ENCODE measurements at places on chromosomes 5 and 9.

DNA sequence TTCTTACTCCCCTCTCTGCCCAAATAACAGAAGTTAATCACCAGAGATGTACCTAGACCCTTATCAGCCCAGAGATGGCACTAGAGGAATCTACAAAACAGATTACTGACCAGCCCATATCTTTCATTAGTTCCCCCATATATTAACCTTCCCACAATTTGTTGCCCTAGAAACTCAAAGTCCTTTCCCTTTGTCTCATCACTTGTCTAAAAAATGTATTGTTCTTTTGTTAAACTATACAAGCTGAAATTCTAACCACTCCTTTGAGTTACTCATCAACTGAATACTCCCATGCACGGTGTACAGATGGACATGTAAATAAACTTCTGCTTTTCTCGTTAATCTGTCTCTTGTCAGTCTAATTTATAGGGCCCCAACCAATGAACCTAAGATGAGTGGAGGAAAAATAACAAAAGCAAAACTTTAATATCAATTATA, 130.9 kb downstream of the CCDC192 start:
- no peak for DNase-seq

GRCh38 chr5:147668385-147668784, 114.1 kb downstream of the JAKMIP2 start:
- no peak for DNase-seq

DNA sequence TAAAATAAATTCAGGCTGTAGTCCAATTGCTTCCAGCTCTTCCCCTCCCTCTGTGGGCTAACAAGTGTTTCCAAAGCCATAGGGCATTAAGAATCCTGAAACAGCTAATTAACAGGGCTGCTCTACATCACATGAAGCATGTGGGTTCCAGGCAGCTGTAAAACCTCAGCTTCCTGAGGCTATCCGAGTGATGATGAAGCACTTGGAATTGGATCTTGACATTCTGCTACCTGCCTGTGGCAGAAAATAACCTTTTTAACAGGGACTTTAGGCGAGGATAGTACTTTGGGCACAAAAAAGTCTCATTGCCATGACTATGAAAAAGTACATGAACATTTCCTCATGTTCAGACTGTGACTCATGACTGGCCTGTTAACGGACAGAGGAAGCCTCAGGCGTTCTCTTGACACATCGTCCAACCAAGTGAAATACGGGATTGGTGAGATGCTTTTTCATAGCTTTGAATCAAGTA, 107.2 kb downstream of the PDE4D start:
- DNase-seq: no peak

- DNase-seq: peak; percentile 40
Observed at GRCh38 chr5:133782736-133783135, 170.4 kb upstream of the FSTL4 start.

DNA sequence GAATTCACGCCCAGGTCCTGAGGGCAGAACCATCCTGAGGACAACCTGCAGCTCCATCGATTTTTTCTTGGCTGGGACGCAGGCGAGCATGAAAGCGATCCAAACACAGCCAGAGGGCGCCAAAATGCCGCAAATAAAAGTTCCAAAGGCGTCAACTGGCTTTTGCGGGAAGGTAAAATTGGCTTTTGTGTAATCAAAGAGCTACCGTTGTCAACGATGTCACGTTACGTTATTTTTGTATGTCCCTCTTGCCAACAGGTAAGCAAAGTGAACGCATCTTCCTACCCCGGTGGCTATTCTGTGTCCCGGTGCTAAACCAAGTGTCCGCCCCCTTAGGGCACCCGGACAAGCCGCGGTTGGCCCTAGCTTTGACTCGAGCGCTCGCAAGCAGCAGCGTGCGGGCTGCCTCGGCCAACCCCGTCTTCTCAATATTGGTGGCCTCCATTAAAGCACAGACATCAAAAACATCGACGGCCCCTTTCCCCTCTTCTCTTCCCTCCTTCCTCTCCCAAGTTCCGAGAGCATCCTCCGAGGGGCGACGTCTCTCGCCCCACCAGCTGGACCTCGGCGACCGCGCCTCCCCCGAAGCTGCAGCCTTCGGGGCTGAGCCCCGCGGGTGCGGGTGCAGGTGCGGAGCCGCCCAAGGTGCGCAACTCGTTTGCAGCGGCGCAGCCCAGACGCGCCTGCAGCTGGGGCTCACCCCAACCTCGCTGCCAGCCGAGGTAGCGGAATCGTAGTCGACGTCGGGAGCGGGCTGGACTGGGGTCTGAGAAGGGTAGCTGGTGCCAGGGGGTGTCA, 1.1 kb upstream of the BASP1 start:
- DNase-seq: peak; percentile 84

DNA sequence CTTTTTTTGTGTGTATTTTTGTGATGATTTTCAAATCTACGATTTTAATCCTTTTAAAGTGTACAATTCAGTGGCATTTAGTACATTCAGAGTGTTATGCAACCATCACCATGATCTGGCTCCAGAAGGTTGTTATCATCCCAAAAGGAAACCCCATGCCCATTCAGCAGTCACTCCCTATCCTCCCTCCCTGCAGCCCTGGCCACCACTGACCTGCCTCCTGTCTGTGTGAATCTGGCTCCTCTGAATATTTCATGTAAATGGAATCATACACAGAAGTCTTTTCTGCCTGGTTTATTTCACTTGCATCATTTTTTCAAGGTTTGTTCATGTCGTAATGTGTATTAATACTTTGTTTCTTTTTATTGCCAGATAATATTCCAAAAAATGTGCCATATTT, 32.5 kb downstream of the HABP4 start:
- no peak for DNase-seq

GRCh38 chr5:91212714-91213092, 170.4 kb downstream of the ARRDC3 start:
- no peak for DNase-seq

DNA sequence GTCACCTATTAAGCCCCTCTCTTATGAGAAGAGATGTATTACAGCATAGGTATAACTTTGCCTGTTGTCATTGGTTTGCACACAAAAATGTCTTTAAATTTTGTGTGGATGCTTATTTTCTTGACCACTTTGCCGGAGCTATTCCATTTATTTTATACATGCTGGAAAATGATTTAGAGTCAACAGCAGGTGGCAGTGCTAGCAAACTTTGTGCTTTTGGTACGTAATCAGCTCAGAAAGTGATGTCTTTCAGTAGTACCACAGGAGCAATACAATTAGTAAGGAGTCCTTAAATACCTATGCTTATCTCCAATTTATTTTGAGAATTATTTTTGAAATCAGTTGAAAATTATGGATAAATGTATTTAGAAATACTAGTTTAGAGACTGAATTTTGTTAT, 19.8 kb upstream of the NUDT12 start:
- DNase-seq: no peak

DNA sequence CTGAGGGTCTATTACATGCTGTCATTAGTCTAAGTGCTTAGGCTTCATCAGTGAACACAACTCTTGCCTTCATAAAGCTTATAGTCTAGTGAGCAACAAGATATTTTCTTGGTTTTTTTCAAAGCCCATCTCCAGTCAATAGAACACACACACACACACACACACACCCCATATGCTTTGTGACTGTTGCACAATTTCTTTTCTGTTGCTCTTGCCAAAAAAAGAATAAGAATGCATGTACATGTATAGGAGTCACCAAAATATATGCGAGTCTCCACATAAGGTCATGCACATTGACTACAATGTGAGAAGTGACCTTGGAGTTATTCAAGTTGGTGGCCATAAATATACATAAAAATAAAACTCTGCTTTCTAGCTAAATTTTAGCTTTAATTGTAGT, 351.5 kb upstream of the TLE4 start:
- DNase-seq: no peak

DNA sequence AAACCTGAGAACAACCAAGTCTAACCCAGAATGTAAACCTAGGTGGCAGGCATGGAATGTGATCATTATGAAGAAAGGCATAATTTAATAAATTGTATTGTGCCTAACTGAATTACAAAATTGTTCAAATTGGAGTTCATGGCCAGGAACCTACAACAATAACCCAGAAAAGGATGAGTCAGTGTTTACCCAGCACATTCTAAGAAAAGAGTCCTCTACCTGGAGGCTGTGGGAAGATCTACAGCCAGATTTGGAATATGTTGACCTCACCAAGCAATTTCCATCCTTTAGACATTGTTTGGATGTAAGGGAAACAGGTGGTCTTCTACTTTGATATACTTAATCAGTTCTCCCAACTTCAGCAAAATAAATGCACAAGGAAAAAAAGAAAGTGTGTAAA, 152.2 kb downstream of the TMEM161B start:
- no peak for DNase-seq

DNA sequence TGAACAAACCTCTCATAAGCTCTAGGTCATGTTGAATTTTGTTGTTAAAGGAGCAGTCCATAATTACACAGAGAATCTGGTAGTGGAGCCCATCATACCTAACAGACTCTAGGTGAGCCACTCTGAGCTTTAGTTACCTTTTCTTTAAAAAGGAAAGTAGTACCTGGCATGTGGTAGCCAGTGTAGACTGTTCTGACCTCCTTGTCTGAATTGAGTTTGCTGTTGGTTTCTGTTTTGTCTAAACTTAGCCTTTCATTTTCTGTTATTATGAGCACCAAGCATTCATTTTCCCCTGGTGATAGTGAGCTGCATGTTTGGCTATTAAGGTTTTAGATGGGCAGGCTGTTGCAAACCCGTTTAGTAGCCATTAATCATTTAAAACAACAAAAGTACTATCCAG, 112.2 kb downstream of the MAST4 start:
- DNase-seq: no peak

DNA sequence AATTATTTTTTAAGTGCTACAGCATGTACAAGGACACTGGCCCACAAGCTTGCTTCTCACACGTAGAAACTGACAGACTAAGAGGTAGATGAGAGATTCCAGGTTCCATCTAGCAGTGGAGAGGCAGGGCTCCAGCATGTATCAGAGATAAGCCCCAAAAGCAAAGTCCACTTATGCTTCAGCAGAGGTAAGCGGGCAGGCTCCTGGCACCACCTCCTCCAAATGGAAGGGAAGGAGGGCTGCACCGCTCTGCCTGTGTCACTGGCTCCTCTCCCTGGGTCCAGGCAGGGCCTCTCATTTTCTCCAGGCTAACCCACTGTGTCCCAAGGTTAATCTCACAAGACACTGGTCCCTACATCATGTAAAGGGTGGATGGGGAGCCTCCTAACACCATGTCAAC, 15.9 kb downstream of the GRHPR start:
- DNase-seq: no peak

DNA sequence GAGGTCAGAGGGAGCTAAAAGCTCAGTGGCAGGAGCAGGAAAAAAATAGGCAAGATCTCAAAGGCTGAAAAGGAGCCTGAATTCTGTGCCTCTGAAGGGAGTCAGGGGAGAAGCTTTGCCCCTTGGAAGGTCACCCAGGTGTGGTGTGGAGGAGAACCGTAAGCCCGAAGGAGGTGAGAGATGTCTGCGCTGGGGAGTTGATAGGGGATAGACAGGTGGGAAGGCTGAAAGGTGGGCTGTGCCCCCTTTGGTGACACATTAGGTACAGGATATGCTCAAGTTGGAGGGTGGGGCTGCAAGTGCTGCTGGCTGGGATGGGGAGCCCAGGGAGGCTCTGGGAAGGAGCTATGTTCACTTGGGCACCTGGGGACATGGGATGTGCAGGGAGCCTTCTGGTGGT, 217.7 kb downstream of the PAX5 start:
- DNase-seq: no peak

- no peak for DNase-seq
Observed at GRCh38 chr9:109010746-109011145, 2.6 kb downstream of the CTNNAL1 start.

DNA sequence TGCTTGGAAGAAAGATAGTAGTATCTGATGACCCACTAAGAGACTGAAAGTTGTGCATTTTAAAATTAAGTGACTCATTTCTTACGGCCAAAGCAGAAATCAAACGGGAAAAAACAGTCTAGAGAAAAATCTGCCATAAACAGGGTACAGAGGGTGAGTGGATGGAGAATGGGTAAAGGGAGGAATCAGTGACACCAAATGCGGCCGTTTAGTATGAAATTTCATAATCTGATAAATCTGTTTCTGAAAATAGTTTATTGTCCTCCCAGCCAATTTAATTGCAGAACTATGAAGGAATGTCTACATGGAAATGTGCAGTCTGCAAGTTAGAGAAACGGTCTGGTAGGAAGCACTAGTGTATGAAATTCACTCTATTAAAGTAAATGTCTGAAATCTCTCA, 39.5 kb downstream of the ADAMTS12 start:
- no peak for DNase-seq

DNA sequence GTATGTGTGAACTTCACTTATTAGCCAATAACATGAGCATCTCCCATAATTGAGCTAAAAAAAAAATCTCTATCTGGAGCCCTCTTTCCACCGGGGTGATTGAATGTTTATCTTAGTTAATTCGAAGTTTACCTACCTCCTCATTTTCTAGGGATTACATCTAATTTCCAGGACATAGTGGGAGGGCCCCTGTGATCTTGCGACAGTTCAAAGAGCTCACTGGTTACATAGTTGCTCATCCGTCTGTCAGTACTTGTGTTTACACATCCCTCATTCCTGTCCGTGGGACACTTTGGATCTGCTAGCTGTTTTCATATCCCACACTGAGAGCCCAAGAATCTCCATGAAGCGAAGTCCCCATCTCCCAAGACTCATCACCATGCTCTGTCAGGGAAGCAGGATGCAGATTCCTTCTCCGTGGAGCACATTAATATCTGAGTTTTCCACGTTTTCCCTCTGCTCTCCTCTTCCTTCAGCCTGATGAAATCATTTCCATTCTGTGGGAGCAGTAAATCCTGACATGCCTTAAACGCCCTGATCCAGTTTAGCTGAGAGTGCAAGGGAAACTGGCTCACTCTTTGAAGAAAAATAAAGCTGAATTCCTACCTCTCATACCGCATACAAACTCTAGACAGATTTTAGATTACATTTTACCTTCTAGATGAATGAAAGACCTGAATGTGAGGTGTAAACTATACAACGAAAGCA, 10.2 kb upstream of the SFXN1 start:
- DNase-seq: no peak

DNA sequence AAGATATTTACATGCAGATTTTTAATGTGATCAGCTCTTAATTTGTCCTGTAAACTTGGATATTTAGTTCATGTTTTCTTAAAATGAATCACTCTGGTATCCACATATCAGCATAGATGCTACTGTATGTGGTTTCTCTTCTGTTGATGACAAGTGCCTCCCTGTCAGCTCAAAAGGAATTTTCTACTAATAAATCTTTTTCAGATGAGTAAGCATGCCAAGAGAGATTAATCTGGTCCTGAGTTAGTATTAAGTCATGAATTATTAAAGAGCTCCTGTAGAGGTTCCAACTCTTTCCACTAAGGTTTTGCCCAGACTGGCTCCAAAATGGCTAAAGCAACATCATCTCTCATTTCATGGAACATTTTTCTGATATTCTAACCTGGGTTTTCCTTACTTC, 129.2 kb downstream of the GOLPH3 start:
- DNase-seq: no peak

GRCh38 chr9:32430720-32431119, 46.3 kb downstream of the ACO1 start:
- DNase-seq: no peak
